ENCODE measurements at places on chromosomes 13 and 19.

- no peak for DNase-seq
Measured at GRCh38 chr19:49936549-49936948, 7.2 kb upstream of the NUP62 start.

GRCh38 chr13:106110241-106110855 lies 425.1 kb downstream of the EFNB2 start:
- DNase-seq, result no peak

GRCh38 chr19:35717665-35718344 lies at the start of gene KMT2B:
TSS of gene KMT2B (plus strand) at chr19:35718003. CDS start at chr19:35718019, 16 bp downstream.
- DNase-seq, result no peak

DNA sequence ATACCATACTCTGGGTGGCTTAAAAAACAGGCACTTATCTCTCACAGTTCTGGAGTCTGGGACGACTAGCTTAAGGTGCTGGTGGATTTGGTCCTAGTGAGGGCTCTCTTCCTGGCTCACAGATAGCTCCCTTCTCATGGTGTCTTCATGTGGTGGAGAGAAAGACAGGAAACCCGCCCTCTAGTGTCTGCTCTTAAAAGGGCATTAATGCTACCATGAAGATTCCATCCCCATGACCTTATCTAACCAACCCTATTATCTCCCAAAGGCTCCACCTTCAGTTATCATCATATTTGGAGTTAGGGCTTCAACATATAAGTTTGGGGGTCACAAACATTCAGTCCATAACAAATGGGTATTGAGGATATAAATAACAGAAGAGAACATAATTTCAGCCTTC lies 139.4 kb downstream of the HS6ST3 start:
- DNase-seq, result no peak

- peak; percentile 72 for DNase-seq
Measured at GRCh38 chr19:48310227-48310626, 15.1 kb upstream of the EMP3 start.

GRCh38 chr19:39335168-39335548 lies 685 bp downstream of the GMFG start:
- DNase-seq, result no peak

DNA sequence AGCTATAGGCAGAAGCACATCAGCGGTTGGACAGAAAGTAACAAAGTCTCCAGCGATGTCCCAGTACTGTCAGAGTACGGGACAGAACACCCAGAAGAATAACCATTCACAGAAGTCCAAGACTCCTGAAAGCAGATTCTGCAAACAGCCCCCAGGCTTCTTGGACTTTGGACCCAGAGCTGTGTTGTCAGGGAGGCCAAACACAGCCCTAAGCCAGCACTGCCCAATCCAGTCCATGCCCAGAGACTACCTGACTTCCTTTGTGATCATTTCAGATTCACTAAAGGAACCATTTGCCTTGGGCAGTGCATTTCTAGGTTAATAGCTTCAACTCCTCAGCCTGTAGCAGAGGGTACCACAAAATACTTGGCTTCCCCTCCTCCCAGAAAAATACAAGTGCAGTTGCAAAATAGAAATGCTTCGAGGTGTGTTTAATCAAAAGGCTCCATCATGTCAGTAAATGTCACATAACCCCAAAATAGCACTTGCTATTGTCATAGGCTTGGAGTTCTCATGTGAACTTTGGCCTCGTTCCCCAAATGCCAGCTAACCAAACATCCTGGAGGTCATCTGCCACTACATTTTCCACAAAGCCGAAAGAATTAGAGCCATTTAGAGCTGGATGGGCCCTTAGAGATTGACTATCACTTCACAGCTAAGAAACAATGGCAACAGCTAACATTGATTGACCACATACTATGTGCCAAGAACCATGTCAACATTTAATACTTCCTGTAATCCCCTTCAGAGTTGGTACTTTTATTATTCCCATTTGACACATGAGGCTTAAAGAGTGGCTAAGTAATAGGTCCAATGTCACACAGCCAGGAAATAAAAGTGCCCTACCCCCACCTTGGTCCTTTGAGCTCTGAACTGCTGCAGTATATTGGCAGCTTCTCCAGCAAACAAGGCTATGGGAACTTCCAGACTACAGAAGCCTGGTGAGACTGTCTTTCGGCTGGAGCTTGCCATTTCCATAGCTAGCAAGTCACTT lies 329.9 kb downstream of the FOXO1 start:
- DNase-seq, result peak; percentile 39

- no peak for DNase-seq
Measured at GRCh38 chr19:7145494-7145893, 76.0 kb downstream of the ZNF557 start.

DNA sequence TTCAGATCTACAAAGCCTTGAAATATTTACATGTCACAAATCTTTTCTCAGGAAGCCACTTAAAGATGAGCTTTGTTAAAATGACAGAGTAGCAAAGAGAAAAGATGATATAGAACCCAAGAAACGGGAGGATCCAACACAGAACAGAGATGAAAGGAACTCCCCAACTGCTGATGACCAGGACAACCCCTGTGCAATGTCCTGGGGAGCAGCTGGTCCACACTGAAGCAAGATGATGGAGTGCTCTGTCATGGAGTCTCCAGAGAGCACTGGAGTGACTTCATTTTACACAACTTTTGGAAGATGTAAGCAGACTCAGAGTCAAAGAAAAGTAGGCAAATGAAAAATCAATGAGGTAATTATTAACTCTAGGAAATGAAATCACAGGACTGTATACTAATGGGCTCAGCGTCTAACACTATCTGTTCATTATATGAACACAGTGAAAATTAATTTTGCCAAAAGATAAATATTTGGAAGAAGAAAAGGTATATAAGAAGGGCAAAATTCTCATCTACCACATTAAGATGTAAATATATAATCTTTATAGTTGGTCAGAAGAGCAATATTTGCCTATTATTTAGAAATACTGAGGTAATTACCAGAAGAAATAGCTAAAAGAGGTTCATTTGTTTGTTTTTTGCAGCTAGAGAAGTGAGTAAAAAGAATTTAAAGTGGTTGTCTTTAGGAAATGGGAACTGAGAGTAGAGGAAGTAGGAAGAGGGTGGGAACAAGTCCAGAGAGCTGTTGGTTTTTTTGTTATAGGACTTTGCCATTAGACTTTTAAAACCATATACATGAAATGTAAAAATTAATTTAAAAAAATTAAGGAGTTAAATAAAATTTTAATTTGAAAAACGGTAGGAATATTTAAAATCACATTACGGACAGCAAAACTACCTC lies 30.5 kb downstream of the MTRF1 start:
- no peak for DNase-seq

DNA sequence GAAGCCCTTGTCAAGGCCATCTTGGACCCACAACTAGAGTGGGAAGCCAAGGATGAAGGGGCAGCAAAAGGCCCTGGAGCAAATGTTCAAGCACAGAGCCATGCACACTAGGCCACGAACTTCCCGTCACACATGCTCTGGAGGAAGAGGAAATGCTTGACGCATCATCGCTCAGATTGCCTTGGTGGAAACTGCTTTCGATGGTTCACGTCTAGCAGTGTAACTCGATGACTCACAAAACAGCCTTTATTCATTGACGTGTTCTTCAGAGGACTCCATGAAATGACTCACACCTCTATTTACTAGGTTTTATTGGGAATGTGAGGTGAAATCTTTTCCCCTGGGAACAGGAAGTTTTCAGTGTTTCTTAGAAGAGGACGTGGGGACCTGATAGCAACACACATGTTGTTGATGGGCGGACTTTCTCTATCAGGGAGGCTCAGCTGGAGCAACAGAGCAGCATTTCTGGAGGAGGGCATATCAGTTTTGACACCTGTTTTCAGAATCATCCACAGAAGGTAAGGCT lies 79.8 kb upstream of the FLT1 start:
- peak; percentile 35 for DNase-seq

GRCh38 chr13:28620011-28620830 lies 38.7 kb upstream of the POMP start:
- DNase-seq, result no peak

- DNase-seq, result no peak
Measured at GRCh38 chr13:77196052-77196618, 130.8 kb downstream of the MYCBP2 start.

DNA sequence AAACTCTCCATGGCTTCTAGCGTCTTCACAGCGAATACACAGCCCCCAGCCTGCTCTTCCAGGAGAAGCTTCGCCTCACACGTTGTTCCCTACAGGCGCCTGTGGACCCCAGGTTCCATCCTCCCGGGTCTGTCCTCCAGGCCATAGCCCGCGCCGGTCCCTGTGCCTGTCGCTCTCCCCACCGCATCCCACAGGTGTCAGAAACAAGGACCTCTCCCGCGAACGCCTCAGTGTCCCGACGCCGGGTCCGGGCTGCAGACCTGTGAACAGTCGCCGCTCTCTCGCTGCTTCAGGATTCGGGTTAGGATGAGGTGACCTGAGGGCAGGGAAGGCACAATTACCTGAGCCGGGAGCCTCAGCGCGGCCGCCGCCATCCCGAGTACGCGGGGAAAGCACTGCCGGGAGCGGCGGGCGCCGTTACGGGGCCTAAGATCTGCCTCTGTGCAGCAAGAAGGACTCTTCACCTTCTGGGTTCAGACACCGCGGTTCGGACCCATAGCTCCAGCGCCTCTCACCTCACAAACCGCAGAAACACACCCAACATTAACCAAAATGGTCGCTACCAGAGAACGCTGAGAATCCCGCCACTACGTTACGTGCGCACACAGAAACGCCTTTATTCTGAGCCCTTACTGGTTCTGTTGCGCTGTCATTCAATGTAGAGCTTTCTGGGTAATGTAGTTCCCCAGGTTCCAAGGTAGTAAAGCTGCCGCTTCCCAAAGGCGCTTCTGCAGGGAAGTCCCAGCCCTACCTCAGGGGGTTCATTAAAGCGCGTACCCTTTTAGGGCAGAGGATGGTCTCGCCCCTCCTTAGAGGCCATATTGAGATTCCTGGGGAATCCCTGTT lies at the start of gene ZNF418:
ZNF418 (minus strand) TSS at position 583 of the 846 bp plus-strand sequence. CDS start 1,580 bp downstream, outside the sequence.
- DNase-seq, result peak; percentile 95

GRCh38 chr19:53002479-53002878 lies 11.2 kb upstream of the ERVV-1 start:
- DNase-seq, result no peak

DNA sequence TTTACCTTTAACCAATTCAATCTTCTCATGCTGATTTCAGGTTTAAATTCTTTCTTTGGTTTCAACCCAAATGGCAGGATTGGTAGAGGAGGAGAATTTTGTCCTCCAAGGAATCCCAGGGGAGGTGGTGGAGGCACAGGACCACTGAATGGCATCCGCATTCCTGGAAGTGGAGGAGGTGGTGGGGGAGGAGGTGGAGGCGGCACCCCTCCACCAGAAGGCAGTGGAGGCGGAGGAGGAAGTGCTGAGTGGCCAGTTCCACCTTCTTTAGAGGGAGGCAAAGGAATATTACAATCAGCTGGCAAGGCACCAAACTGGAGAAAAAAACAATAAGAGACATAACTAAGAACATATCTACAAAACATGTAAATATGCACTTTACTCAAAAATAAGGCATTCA lies 192.9 kb downstream of the DIAPH3 start:
- DNase-seq, result no peak

DNA sequence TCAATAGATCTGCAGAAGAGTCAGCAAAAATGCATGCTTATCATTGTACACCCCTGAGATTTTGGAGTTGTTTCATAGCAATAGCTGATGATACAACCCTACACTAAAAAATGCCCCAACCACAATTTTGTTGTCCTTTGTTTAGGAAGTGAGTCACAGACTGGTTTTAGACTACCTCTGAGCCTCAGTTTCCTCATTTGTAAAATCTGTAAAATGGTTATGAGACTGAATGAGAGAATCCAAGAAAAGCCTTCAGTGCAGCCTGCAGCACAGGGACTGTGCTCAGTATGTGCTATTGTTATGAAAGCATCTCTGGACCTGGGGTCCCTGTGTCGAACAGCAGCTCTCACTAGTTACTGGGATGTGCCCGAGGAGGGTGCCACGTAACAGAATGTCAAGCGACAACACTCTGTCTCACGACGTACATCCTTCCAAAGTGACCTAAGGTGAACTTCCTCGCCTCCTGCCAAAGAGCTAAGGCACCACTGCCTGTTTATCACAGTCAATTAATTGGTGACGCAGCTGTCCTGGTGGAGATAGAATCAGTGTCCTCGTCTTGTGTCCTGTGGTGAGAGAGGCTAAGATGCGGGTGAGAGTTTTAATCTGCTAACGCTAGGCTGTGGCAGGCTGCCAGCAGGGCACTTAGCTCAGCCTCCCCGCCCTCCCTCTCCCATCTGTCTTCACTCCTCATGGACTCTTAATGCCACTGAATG lies 18.1 kb downstream of the DHRS12 start:
- DNase-seq, result peak; percentile 51

GRCh38 chr13:62837895-62838294 lies 1422.2 kb upstream of the PCDH20 start:
- no peak for DNase-seq

DNA sequence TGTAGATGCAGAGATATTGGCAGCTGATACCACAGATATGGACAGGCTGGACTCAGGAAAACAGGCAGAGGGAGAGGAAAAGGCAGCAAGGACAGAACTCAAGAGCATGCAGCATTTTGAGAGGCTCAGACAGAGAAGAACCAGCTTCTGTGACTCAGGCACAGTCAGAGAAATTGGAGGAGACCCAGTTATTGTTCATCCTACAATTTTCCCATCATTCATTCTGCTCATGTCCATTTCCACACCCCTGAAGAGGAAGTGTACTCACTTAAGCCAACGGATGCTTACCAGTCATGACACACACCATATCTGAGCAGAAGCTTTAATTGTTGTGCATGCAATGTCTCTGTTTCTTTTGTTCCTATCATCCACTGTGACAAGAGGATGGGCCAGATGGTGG lies 359.8 kb upstream of the HTR2A start:
- DNase-seq, result no peak

- DNase-seq, result no peak
Measured at GRCh38 chr19:37114001-37114400, 35.8 kb downstream of the ZNF420 start.

- DNase-seq, result no peak
Measured at GRCh38 chr19:5809053-5809452, 4.2 kb downstream of the NRTN start.

GRCh38 chr19:18021121-18021755 lies 13.3 kb downstream of the ARRDC2 start:
- DNase-seq, result peak; percentile 88

DNA sequence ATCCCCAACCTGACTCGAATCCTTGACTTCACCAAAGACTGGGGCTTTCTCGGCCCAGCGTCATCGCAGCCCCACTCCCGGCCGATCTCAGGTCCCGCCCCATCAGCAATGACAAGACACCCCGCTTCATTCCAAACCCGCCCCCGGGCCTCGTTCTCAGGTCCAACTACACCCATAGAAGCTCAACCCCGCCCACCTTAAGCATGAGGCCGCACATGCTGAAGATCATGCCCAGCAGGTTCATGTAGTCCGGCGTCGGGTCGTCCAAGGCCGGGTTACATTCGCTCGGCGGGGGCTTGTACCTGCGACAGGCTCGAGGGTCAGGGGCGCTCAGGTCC lies 2.3 kb downstream of the WDR83 start:
- peak; percentile 78 for DNase-seq

DNA sequence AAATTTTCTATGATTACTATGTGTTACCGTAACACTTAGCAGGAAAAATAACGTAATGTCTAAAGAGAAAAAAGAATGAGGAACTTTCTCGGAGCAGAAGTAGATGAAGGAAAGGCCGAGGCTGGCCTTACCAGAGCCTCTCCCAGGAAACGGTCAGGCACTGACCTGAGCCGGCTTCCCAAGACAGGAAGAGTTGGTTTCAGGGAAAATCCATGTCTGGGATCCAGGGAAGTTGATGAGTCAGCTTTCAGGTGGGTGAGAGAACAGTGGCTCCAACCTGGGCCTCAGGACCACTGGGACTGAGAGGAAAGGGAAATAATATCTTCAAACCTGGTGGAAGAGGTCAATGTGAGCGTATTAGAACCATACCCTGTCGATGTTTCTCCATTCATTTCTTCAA lies 93.3 kb upstream of the UBL3 start:
- DNase-seq, result no peak

GRCh38 chr19:47100290-47100689 lies 13.3 kb downstream of the ZC3H4 start:
- no peak for DNase-seq

Measured in stomach (tissue), 19 donors.